ENCODE measurements at places on chromosomes 6 and 20.

DNA sequence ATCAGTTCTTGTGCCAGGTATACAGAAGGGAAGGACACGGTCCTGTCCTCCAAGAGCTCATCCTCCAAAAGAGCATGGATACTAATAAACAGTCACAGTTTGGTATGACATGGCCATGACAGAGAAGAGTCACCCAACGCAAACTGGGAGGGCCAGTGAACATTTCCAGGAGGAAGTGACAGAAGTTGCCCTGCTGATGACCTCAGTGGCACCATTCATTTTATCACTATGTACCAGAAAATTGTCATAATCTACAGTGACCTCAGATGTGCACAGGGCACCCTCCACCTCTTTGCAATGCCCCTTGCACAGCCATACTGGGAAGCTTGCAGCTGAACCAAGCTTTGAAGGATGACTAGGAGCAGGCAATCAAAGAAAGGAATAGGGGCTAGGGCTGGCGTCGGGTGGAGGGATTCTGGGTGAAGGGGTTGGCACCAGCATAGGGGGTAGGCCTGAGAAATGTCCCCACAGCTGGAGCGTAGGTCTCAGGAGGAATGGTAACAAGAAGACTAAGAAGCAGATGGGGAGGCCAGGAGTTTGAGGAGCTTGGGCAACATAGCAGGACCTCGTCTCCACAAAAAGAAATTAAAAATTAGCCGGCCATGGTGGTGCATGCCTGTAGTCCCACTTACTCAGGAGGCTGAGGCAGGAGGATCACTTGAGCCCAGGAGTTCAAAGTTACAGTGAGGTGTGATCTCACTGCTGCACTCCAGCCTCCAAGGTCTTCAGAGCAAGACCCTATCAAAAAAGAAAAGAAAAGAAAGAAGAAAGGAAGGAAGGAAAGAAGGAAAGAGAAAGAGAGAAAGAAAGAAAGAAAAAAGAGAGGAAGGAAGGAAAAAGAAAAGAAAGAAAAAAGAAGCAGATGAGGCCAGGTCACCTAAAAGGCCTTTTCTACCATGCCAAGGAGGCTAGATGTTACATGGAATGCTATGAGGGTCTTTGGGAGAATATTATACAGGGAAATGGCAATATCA is 65.3 kb upstream of the SNX9 start:
- peak; percentile 27 for DNase-seq

DNA sequence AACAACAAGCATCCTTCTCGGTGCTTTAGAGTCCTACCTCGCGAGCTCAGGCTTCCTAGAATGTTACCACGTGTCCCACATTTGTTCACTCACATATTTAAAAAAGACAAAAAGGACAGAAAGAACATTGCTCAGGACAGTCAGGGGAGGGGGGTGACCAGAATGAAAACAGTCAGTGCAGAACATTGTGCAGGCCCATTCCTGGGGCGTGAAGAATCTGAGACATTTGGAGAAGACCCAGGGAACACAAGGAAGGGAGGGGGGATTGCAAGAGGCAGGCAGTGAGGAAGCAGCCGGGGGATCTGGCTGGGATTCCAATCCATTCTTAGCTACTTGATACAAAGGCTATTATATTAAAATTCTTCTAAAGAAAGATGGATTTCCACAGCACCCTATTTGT is 270.4 kb upstream of the CITED2 start:
- no peak for DNase-seq

DNA sequence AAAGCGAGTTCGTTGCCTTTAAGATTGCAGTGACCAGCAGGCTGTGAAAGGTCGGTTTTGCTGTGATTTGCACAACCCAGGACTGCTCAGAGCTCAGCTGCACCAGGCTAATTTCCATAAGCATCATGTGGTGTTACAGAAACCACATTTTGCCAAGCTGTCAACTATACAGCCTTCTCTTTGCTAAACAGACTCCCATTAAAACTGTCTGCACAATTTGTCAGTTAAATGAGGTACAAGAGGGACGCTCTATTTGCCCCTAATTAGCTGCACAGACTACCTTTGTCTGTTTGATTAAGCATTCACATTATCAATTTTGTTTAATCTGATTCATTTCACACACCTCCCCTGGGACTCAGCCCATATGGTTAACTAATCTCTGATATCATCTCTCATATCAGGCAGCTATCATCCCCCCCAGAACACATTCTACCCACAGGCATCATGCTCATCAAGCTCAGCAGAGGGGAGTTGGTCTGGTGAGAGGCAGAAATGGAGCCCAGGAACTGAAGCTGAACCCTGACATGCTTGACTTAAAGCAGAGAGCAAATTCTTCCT is 62.1 kb downstream of the OLIG3 start:
- DNase-seq: no peak

- peak; percentile 63 for DNase-seq
These were observed 17.4 kb downstream of the CASS4 start for GRCh38 chr20:56429502-56429901.

DNA sequence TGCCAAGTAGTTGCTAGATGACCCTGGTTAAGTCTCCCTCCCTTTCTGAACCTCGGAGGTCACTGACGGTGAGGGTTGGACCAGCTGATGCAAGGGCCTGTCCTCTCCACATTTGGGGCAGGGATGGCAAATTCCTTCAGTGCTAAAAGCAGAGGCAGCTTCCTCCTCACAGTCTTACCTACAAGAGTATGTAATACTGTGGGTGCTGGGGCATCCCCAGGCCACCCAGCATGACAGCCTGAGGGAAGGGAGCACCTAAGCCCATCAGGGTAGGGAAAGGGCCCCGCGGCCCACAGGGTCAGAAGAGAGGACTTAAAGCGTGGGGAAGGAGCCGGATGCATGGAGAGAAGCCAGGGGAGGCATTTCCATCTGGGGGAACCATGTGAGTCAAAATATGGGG is 38.0 kb downstream of the TGM3 start:
- DNase-seq: no peak

- DNase-seq: peak; percentile 100
These were observed at the start of gene CHD6 for GRCh38 chr20:41617902-41618806. CHD6 (minus strand) TSS chr20:41618377; CDS start chr20:41551337, 67,040 bp downstream.

GRCh38 chr6:21856844-21857243 is 263.3 kb downstream of the SOX4 start:
- peak; percentile 52 for DNase-seq

DNA sequence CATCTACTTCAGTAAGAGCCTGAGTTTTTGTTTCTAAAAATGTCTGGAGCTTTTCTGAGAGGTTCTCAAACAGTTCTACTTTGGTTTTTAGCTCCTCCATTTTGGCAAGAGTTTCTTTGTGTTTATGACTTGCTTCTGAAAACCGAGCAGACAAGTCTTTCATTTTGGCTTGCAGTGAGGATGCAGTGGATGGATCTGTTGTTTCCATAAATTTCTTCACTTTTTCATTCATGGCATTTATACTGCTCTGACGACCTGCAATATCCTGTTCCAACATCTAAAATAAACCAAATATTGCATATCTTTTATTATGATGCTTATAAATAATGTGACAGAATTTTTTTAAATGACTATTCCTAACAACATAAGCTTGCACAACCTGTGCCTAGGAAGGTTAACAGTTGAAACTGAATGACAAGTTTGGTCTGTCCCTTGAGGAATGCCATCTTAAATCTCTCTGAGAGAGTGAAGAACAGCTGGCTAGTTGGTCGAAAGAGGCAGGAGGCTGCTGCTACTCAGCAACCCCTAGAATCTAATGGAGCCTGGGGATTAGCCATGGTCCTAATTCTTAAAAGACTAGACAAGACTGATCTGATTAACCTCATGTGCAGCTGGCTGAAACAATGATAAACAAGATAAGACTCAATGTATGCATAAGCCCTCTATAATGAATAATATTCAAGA is 69.8 kb downstream of the DST start:
- no peak for DNase-seq

DNA sequence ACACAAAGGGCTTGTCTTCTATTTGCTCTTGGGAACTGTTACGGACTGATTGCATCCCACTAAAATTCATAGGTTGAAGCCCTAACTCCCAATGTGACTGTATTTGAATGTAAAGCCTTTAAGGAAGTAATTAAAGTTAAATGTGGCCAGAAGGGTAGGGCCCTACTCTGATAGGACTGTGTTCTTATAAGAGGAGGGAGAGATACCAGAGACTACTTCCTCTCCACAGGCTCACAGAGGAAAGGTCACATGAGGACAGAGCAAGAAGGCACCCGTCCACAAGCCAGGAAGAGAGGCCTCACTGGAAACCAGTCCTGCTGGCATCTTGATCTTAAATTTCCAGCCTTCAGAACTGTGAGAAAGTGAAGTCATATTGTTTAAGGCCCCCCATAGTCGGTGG is 211.9 kb downstream of the CDH26 start:
- DNase-seq: peak; percentile 71

- DNase-seq: no peak
These were observed 150.8 kb upstream of the TAB2 start for GRCh38 chr6:149166747-149167146.

DNA sequence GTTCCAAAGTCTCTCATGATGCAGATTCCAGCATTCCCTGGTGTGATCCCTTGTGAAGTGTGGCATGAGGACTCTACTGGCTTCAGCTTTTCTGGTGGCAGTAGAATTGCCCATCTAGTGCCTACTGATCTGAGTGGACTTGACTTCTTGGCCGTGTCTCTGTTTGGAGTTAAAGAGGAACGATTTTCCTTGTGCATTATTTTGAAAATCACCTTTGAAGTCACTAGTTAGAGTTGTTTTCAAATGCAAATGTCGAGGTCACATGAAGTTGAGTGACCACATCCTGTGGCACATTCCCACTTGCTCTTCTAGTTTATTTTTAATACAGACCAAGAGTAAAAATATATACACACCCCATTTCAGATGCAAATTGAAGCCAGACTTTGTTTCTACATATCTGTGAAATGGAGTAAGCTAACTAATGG is 270.7 kb upstream of the TAB2 start:
- no peak for DNase-seq

- peak; percentile 38 for DNase-seq
These were observed 162.7 kb downstream of the GRM4 start for GRCh38 chr6:33983109-33983716.

DNA sequence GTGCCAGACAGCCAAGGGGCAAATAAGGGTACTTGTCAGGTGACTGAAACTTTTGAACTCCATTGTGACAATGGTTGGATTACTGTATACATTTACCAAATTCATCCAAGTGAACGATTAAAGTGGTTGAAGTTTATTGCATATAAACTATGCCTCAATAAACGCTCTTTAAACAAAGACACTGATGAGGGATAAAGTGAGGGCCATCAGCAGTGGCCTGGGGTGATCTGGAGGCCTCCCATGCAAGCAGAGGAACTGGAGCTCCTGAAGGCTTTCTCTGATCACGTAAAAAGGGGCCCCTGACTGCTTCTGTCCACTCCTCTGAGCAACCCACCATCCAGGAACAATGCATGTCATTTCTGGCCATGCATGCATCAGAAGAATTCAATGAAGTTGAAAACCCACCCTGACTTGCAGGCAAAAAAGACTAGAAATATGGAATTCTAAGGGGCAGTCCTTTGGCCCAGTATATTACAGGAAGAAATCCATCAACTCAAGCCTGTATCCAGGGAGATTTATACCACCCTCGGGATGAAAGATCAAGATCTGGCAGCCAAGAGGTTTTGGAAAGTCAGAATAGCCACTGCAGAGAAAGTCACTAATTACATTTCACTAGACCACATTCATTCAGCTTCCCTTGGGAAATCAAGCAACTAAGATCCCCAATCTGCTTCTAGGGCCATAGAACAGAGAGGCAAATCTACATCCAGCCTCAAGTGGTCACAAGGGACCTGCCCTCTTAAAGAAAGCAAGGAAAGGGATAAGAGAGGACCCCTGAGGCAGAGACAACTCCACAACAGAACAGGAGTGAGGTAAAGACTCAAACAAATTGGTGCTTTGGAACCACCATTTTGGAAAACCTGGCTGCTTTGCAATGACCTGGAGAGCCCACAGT is 31.7 kb upstream of the RAB22A start:
- no peak for DNase-seq

DNA sequence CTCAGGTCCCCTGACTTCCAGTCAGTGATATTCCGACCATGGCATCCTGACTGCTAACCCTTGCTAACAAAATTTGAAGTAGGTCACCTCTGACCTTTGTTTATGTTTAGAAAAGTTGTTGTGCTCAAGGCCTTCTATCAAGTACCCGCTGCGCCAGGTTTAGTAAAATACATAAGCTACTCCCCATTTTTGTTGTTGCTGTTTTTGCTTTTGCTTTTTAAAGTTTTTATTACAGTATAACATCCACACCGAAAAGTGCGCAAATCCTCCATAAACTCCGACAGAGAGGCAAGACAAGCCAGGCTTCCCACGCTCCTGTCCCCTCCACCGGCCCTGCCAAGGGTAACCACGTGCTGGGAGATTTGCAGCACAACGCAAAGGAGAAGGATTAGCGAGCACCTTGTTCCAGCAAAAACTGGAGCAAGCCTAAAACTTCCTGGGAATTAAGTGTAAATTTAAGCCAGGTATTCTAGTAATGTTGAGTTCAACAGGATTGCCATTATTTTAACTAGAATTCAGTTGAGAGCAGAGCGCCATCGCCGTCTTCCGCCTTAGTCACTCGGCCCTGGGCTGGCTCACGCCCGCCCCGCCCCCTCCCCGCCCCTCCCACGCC is 17.8 kb upstream of the HMGN4 start:
- no peak for DNase-seq

DNA sequence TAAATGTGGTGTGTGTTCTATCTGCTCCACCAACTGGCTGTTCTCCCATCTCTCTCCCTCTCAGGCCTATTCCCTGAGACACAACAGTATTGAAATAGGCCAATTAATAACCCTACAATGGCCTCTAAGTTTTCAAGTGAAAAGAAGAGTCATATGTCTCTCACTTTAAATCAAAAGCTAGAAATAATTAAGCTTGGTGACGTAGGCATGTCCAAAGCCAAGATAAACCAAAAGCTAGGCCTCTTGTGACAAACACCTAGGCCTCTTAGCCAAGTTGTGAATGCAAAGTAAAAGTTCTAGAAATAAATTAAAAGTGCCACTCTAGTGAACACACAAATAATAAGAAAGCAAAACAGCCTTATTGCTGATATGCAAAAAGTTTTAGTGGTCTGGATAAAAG is 29.9 kb downstream of the MTCL3 start:
- DNase-seq: no peak

DNA sequence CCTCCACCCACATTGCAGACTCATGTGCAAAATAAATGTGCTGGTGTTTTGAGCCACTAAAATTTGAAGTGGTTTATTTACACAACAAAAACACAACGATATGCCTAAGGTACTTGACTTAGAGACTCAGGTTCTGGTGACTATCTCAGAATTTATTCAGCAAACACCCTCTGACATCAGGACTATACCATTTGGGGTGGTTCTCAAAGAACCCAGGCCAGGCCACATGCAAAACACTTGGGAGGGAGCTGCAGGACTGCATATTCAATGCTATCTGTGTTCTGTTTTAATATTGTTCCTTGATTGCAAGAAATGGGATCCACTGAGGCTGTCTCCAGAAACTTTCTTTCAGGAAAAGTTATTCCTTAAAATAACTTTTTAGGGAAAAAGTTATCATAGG is 91.6 kb downstream of the LINC00237 start:
- no peak for DNase-seq

DNA sequence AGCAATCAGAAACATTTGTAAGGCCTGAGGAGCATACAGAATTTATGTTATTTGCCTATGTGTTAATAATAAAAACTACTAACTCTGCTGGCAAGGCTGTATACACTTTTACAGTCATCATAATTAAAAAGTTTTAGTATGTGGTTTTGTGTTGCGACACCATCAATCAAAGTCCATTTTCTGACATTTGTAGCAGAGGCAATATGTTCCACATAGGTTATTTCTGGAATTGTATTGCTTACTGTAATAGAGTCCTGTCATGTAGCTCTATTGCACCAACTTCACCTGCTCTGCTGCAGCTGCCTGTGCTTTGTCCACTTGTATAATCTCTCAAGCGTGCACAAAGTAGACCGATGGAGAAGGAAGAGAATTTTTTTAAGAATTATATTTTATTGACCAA is 501.8 kb downstream of the HACE1 start:
- DNase-seq: no peak

- no peak for DNase-seq
These were observed 32.9 kb downstream of the GPX5 start for GRCh38 chr6:28558629-28559028.
